Right hindlimb (tissue), 1 donor: ENCODE measurements at places on chromosomes 5 and 9.

DNA sequence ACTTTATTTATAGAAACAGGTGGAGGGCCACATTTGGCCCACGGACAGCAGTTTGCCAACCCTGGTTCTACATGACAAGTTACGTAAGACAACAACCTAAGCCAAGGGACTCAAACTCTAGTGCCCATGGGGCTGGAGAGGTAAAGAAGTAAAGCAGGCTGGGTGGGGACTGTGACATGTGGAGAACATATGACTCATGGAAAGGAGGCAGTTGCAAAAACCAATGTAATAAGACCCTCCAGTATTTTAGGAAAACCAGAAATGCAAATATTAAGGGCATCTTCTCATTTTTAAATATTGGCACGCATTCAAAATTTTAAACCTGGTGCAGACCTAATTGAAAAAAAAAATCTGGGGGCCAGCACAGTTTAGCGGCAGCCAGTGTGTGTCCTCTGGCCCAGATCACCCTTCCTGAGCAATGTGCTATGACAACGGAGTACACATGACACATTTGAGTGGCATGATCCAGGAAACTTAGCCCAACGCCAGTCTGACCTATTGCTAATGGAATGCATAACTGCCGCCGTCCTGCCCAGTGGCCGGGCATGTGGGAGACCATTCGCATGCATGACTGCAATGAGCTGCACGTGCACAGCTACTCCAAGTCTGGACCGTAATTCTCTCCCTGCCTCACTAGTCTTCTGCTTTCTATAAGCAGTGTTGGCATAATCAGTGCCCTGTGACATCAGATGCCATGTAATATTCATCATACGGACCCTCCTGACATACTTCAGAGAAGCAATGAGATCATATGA is 97.2 kb downstream of the SH3TC2 start:
- DNase-seq: peak; percentile 78

GRCh38 chr9:86707932-86708510 is 239.3 kb downstream of the GAS1 start:
- no peak for DNase-seq

DNA sequence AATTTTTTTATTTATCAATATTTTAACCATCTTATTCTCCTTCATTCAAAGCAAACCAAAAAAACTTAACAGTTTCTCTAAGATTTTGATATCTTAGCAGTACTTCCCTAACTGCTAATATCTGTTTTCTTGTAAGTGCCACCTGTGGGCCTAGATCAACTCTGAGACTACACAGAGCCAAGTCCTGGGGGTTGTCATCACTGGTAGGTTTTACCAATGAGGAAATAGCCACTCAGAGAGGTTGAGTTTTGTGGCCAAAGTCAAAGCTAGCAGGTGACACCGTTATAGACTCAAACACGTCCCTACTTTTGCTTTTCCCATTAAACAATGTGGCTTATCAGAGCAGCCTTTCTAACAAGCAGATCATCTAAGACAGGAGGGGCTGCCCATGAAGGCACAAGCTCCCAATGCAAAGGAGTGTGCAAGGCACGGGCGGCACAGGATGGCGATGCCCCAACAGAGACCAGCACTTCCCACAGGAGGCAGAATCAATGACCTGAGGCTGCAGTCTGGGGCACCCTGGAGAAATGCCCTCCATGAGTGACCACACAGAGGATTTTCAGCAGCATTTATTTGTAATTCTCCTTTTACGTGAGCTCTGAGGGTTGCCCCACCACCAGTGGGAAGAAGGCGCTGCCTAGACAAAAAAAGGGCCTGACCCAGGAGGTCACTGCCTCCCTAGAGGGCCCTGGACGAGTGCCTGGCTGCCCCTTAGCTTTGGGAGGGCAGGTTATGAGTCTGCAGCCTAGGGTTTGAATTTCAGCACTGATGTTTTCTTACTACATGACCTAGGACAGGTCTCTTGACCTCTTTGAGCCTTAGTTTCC is 7.4 kb downstream of the TBC1D2 start:
- DNase-seq: no peak

GRCh38 chr9:108994695-108995094 is 18.6 kb downstream of the CTNNAL1 start:
- DNase-seq: peak; percentile 28

DNA sequence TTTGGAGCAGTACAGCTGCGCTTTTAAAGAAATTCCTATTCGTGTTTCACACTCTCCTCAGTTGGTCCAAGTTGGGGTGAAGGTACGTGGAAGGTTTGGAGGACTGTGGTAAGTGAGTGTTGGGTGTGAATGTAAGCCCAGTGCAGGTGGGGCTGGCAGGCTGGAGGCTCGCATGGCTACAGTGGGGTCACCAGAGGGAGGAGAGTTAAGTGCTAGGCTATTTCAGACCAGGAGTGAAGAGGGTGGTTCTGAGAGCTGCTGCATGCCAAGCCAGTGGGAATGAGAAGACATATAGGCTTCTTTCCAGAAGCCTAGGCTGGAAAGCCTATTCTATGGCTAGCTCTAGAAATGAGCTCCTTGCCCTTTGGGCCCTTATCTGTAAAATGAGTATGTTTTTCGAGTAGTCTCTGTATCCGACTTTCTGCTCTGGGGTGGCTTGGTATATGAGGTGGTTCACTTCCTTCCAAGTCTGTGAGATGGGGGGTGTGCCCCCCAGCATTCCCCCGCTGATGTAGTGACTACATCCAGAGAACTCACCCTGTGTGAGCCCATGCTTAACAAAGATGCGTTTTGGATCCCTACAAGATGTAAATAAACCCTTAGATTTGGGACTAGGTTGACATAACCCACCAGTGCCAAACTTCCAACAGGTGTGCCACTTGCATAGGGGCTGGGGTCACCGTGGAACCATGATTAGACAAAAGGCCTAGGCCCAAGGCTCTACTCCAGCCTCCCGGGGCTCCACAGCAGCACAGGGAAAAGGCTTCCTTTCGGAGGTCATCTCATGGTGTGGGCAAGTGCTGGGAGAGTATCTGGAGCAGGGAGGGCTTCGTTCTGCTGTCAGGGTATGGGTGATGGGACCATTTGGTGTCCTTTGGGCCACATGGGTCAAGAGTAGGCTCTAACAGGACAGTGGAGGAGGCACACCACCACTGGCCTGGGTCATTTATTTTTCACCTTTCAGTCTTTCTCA is 2.6 kb downstream of the TCF7 start:
- DNase-seq: no peak
